IPS-NIHi11 (cell line): ENCODE measurements at places on chromosomes 7 and 10.

DNA sequence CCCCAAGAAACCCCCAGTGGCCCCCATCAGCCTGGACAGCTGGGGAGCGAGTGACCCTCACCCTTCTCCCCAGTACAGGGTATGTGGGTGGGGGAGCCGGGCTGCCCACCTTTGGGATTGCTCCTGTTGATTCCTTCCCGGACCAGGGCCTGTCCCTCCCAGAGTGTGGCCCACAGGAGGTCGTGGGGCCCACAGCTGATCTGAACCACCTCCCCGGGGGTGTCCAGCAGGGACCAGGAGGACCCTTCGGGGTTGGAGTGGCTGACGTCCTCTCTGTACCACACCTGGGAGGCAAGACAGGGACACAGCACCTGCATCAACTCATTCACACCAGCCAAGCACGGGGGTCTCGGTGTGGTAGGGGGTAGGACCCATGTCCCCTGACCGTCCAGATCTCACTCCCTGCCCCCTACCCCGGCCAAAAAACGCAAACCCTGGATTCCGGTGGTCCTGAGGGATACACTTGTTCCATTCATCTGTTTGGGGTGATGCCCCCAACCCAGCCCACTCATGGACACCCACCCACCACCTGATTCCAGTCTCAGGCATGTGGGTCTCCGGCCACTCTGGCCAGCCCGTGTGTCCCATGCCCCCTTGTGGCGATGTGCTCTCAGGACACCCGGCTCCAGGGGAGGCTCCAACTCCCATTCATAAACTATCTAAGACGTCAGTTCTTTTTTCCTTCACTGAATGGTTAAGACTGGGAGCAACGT lies 10.9 kb downstream of the TECPR1 start:
- peak; percentile 93 for DNase-seq

- no peak for DNase-seq
Observed at GRCh38 chr7:139078399-139078798, 31.1 kb downstream of the ZC3HAV1 start.

- peak; percentile 94 for DNase-seq
Observed at GRCh38 chr10:73647211-73647874, 6.1 kb upstream of the MYOZ1 start.

DNA sequence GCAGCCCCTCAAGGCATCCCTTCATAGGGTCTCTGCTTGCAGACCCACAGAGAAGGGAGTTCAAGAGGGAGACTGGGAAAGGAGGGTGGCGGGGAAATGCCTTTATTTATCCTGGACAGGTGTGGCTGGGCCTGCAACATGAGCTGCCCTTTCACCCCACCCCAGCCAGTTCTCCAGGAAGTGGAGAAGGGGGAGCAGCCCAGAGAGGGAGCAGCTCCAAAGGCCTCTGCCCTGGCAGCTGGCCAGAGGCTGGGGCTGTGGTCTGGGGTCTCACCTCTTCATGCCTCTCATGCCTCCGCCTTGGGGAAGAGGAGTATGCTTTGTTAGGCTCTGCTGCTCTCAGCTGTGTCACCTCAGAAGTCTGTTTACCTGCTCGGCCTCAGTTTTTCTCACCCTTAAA lies 3.1 kb downstream of the LDB3 start:
- peak; percentile 53 for DNase-seq

- DNase-seq = peak; percentile 44
Observed at GRCh38 chr10:21675157-21675796, 141.2 kb downstream of the MLLT10 start.

DNA sequence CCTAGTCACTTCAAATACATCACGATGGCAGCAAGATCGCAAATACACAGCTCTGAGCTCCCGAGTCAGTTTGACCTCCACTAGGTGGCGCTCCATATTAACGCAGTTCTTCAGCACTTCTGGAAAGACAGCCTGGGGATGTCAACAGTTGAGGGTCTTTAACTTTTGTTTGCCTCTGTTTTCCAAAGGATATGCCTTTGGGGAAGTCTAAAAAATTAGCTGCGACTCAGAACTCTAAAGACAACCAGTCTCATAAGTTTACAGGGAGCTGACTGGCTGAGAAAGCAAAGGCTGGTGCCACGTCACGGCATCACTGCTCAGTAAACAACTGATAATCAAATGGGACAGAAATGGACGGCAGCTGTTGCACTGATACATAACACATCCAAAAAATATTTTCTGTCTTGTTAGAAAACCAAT lies 458.8 kb downstream of the SORCS1 start:
- peak; percentile 63 for DNase-seq

- DNase-seq = no peak
Observed at GRCh38 chr7:155863721-155864151, 51.5 kb upstream of the SHH start.

DNA sequence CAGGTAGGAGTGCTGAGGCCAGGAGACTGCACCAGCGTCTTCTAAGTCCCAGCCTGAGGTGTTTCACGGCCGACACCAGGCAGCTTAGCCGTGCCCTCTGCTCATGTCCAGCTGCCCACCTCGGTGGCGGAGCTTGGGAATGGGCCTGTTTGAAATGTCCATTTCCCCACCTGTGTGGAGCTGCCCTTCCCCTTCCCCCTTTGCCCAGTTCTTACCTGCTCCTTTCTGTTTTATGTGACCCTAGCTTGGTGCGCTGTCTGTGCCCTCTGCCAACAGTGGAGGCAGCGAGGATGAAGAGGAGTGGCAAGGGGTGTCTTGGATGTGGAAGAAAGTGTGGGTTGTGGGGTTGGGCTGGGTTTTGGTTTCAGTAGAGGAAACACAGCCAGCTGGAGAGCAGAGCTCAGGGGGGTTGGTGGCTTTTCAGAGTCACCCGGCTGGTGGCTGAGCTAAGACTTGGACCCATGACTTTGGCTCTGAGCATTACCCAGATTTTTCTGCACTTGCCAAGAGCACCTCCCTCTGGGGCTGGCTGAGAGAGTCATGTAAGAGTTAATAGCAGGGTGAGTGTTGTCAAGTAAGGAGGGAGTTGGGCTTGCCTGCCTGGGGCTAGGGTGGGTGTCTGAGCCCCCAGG lies 37.4 kb downstream of the GBX1 start:
- no peak for DNase-seq

GRCh38 chr10:31759124-31759798 lies 169.4 kb downstream of the ARHGAP12 start:
- DNase-seq = peak; percentile 67

DNA sequence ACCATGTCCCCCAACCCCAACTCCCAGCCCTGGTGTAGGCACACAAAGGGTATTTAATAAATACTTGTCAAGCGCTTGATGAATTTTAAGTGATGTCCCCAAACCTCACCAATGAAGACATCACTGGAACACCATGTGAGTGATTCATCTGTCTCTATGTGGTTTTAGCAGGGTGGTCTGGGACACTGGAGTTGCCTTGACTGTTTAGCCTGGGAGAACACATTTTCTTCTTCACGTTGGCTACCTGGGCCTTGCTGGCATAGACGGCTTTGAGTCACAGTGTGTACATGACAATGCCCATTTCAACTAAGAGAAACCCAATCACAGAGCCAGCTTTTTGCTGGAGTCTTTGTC lies 24.8 kb upstream of the SHH start:
- DNase-seq = no peak

- DNase-seq = no peak
Observed at GRCh38 chr10:112491144-112491543, 44.1 kb downstream of the VTI1A start.

GRCh38 chr7:55130395-55131141 lies 111.8 kb downstream of the EGFR start:
- DNase-seq = no peak

DNA sequence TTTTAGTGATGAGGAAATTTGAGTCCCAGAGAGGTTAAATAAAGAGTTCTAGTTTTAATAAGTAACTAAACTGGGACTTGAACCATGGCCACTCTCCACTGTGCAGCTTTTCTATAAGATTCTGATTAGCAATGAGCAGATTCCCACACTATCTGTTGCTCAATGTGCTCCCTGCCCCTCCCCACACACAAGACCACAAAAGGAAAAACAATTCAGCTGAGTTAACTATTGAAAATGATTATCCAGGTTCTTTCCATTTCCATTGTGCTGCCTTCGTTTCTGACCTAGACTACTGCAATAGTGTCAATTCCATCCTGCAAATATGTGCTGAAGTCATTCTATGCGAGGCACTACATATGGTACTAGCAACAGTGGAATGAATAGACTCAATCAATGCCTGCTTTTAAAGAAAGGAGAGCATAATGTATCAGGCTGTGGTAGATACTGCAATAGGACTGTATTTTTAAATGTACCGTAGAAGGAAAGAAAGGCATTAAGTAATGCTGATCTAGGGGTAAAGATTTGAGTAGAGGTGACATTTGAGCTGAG lies 97.0 kb downstream of the SEMA3C start:
- DNase-seq = no peak
